CMK (cell line): ENCODE measurements at places on chromosomes 1 and 21.

DNA sequence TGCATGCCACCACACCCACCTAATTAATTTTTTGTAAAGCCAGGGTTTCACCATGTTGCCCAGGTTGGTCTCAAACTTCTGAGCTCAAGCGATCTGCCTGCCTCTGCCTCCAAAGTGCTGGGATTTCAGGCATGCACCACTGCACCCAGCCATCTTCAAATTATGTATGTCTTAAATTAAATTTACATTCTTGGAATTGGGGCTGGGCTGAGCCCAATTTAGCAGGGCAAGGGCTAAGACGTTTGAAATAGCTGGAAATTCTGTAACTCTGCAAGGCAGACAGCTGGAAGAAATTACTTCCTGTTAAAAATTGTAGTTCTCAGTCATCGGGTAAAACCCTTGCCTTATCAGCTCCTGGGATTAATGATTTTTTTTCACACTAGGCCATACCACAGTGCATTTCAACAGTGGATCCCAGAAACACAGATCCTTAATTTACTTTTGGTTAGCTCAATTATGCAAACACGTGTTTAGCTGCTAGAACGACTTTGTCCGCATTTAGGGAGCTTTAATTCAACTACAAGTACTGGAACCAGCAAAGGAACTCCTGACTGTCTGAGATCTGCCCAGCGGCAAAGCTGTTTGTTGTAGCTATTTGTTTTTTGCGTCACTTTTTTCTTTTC, 83.3 kb downstream of the OLFML3 start:
- no peak for DNase-seq

DNA sequence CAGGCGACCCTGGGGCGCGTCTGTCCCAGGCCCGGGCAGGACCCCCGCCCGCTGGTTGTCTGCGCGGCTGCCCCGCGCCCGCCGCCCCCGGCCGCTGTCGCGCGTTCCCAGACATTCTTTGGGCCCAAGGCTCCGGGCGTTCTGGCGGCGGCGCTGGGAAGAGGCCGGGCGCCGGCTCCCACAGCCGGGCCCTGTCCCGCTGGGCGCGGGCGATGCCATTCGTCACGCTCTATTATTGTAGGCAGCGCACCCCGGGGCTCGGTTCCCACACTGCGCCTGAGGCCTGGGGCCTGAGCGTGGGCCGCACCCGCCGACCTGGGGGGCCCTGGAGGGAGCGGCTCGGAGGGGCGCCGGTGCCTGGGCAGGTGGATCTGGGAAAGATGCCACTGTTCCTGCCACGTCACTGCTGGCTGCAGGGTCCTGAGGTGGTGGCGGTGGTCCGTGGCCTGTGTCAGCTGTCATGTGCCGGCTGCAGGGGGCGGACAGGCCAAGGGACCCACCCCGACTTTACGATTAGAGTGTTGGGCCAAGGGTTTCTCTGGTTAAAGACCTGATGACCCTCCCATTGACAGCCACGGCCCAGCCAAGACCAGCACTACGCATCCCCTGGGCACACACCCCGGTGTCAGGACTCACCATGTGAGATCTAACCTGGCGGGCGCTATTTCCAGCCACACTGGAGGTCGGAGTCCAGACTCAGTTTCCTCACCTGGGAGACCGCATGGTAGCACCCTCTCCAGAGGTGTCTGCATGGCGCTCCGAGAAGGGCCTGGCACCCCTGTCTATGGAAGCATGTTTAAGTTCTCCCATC, 55.1 kb upstream of the ADARB1 start:
- no peak for DNase-seq

- DNase-seq: no peak
Measured at GRCh38 chr1:108089477-108089876, 110.7 kb downstream of the SLC25A24 start.

DNA sequence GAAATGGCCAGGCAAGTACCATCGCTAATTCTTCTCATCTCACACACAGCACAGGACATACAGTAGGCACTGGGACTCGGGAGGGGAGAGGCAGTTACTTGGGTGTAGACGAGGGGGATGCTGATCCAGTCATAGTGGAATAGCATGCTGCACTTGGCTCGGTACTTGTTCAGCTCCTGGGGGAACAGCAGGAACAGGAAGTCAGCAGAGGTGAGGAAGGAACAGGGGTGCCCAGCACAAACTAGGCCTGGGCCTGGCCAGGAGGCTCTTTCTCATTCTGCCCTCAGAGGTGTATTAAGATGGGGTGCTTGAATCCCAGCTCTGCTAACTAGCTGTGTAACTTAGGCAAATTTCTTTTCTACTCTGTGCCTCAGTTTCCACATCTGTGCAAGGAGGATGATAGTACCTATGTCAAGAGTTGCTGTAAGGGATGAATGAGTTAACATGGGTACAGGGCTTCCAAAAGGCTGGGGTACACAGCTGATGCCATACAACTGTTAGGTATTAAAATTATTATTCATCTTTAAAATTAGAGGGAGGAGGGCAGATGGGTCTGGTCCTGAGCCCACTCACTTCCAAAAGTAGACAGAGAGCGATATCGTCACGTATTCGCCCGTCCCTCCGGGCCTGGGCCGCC, 2.4 kb downstream of the BEST4 start:
- DNase-seq: no peak

DNA sequence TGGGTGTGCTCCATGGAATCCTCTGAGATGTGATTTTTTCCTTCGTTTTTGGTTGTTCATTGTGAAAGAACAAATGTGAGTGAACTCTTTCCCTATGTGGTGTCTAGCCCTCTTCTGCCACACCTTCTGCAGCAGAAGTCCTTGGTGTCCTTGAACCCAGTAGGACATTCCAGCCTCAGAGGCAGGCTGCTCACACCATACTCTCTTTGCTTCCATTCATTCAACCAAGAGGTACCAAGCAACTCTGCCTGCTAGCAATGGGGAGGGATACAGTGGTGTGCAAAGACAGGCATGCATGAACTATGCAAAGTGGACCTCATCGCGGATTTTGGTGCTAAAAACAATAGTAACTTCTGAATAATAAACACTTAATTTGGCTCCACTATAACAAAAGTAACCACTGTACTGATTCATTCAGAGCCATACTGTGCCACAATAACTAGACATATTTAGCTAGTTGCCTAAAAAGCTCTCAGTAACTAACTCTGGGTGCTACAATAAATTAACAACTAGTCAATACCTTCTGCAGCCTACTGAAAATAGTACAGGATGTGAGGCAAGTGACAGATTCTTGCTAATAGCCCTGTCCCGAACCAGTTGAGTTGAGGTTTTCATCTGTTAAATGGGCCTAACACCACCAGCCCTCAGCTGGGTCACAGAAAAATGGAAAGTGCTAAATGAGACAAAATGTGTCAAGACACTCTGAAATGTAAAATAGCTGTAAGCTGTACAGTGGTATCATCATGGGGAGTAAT, 155.4 kb downstream of the SLC45A1 start:
- no peak for DNase-seq

- DNase-seq: no peak
Measured at GRCh38 chr1:109997204-109997866, 12.8 kb downstream of the AHCYL1 start.

GRCh38 chr1:230228236-230228897, 161.3 kb downstream of the GALNT2 start:
- no peak for DNase-seq

- no peak for DNase-seq
Measured at GRCh38 chr1:168879896-168880734, 151.1 kb upstream of the DPT start.

GRCh38 chr1:21296509-21297354, 6.5 kb upstream of the ECE1 start:
- no peak for DNase-seq
